ENCODE measurements at places on chromosomes 12 and 14. TPM values are rescaled to one million over a fixed set of nuclear protein-coding genes. Genes with fewer than 3 reads are reported as not detected.

Gene EPYC
- not detected for total RNA-seq

Gene RHOJ
- not detected for total RNA-seq

Gene POTEM
- not detected for total RNA-seq

Gene SMOC1
- total RNA-seq: not detected

Gene KRT84
- not detected for total RNA-seq

Gene NTS
- total RNA-seq: not detected
